Foreskin melanocyte (primary cell): ENCODE measurements at places on chromosomes 1 and 21.

DNA sequence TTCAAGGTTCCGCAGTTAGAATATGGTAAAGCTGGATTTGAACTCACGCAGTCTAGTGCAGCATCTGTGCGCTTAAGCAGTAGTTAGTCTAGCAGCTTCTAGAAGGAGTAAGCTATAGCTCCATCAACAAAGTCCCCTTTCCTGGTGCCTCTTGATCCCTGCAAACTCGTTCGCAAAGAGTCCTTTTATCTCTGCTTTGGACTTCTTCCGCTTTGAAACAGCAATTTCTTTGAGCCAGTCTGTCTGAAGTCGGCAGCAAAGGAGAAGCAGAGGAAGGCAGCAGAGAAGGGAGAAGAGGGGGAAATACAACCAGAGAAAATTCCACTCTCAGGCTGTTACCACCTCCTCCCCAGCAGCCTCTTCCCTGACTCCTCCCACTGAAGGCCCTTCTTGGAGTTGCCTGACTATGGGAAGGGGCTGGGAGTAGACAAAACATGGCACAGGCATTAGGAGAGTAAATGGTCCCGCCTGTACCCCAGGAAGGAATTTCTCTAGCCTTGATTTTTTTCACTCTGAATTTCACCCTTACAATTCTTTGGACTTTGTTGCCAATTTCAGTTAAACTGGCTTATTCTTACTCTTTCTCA lies 25.9 kb downstream of the HSD3B2 start:
- DNase-seq = no peak

DNA sequence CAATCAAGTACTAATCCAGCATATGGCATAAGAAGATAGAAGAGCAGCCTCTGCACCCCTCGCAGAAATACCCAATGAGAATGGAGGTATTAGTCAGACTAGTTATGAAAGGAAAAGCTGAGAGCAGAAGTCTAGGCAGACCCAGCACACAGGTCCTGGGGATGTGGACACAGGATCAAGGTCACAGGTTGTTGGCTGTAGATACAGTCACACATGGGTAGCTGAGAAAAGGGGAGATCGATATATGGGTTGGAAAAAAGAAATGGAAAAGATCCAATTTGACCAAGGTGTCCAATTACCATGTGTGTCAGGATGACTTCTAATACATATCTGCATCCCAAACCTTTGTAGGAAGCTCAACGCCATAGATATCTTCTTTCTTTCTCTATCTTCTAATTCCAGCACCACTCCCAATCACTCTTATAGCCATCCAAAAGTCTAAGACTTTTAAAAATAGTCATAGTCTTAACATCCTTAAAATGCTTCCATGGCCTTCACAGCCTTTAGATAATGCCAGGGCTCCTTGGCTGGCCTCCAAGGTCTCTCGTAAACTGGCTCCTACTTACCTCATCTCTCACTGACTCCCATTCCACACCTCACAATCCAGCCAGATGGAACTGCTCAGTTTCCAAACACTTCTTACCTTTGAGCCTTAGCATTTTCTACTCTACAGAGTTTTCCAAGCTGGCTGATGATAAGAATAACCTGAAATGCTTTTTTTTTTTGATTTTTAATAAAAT lies 8.3 kb upstream of the ZC3H11B start:
- no peak for DNase-seq

DNA sequence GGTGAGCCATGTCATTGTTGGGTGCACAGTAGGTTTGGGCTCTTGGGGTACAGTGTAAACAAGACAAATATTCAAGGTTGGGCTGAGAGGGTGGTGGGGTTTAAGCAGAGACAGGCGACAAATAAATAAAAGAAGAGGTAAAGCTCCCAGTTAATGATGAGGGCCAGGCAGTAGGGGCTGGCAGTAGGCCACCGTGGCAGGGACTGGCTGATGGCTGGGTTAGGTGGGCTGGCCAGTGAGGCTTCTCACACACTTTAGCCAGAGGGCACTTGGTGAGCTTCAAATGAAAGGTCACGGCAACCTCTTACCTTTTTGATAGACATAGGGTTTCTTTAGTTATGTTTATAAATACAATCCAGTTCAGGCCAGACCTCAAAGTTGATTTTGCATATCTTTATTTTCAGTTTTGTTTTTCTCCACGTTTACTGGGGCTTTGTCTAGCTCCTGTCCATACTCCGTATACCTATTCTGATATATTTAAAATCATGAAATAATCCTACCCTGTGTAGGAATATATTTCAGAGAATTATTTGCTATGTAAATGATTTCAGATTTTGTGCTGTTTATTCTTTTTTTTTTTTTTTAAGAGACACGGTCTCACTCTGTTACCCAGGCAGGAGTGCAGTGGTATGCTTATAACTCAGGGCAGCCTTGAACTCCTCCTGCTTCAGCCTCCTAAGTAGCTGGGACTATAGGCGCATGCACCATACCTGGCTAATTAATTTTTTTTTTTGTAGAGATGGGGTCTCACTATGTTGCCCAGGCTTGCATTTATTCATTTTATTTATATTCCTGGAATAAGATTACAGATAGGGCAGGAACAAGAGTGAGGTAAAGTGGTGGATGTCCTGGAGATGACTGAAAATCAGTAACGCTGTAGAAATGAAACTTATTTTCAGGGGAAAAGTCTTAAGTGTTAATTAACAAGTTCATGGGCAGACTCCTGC lies 122.7 kb downstream of the RYR2 start:
- no peak for DNase-seq

- DNase-seq = no peak
These were observed 16.9 kb upstream of the KIAA0040 start for GRCh38 chr1:175209493-175209921.

DNA sequence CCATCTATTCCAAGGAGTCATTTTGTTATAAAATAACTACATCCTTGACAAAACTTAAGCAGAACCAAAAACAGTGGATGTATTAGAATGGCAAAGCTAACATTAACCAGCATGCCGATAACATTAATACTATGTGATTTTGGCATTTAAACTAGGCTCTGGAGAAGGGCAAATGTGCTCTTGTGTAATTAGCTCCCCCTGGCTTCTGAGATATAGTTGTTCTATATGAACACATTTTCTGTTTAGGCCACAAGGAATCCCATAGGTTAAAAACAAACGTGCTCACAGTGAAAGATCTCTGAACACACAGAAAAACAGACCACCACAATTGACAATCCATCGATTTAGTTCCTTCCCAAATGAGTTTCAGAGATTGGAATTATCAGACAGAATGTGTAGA lies 57.4 kb upstream of the TARS2 start:
- no peak for DNase-seq

GRCh38 chr1:24175033-24175755 lies 11.9 kb downstream of the IFNLR1 start:
- DNase-seq = no peak

DNA sequence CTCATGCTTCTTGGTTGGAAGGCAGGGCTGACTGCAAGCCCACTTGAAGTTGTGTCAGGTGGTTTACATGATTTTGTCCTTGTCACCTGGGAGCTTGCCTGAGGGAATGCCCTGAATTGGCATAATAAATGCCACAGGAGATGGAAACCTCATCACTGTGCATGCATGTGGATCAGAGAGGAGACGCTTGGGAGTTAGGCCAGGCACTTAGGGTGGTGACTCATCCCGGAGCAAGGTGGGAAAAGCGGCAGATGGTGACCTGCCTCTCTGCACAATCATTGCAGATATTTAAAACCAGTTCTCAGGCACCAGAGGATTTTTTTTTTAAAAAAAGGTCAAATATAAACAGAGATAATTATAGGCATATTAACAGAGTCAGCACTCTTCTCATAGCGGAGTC lies 202.2 kb upstream of the KIAA0040 start:
- no peak for DNase-seq

DNA sequence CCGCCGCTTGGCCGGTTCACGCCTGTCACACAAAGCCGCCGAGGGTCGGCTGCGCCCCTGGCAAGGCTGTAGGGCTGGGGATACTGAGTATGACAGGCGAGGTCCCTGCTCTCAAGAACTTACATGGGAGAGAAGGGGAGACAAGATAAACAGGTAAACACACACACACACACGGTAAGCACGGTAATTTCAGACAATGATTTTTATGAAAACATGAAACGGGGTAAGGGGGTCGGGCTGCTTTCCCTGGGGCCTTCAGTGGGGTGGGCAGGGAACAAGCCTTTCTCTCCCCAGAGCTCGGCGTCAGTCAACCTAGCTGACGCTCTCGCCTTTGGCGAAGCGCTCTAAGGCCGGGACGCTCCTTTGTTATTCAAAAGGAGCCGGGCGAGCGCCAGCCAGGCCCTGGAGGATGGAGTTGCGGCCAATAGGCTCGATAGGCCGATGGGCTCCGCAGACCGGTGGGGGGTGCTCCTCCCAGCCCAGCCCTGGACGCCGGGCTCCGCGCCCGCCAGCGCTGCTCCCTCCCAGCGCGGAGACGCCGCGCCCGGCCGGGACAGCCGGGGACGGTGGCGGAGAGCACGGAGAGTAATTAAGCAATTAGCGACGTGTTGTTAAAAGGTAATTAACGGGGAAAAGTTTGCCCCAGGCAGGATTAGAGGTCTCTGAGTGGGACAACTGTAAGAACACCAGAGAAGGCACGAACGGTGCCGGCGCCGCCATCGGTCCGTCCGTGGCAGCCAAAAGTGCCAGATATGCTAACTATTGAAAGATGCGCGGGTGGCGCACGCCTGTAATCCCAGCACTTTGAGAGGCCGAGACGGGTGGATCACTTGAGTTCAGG lies 950 bp upstream of the INKA2 start:
- DNase-seq = no peak

GRCh38 chr1:204027446-204027845 lies 45.5 kb upstream of the SOX13 start:
- DNase-seq = no peak

GRCh38 chr1:59368008-59368670 lies 71.2 kb downstream of the FGGY start:
- no peak for DNase-seq
